ENCODE measurements at places on chromosomes 5 and 9.

GRCh38 chr9:98635374-98635773 lies 73.4 kb downstream of the GABBR2 start:
- DNase-seq = no peak

DNA sequence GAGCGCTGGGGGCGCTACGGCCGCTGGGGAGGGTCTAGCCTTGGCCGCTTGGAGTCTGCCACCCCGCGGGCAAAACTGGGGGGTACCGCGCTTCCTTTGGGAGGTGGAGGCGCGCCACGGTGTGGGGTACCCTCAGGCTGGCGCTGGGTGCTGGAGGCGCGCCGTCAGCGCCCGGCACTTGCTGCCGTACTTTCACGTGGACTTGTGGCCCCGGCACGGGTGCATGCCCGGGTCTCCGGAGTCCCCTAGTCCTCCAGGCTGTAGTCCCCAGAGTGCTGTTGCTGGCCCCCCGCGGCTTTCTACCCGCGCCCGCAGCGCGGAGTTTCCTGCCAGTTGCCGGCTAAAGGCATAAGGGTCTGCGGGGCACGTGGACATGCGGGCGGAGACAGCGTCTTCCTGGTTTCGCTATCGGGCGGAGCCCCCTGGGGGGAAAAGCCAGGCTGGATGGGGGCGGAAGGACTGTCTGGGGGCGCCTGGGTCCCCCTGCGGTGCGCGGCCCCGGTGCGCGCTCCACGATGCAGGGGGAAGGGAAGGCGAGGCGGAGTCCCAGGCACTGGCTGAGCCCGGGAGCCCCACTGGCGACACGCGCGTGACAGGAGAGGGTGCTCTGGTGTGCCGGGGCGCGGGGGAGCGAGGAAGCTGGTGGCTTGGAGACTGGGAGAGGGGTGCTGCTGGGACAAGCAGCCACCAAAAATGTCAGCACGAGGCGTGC lies 666 bp downstream of the PPARGC1B start:
- DNase-seq = peak; percentile 17

- DNase-seq = peak; percentile 49
Observed at GRCh38 chr9:104780796-104781395, 17.0 kb downstream of the NIPSNAP3B start.

DNA sequence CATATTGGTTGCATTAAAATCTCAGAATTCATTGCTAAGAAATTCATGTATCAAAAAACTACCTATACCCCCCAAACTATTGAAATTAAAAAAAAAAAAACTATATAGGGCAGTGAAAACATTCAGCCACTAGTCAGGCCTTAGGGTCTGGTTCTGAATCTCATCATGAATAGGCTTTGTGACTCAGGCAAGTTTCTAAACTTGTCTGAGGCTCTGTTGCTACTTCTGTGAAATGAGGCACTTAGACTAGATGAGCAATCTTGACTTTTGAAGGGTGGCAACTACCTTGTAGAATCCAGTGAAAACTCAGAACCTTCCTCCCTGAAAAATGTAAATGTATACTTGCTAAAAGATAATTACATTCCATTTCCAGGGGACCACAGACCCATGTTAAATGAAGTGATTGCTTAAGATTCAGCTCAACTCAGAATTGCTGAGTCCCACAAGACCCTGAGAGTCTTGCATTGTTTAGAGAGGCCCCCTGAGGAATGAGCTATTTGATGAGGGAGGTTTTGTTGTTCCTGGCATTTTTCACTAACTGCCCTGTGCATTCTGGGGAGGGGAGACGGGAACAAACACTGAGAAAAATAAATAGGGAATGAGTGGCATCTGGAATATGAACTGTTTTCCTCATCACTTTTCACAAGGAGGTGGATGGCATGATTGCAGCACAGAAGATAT lies 29.5 kb downstream of the RAI14 start:
- DNase-seq = peak; percentile 71
